Stimulated activated CD8-positive, alpha-beta memory T cell treated with anti-CD3 and anti-CD28 coated beads, Interleukin-15, amount 100 ng/mL, for 1 hour (primary cell): ENCODE measurements at places on chromosomes 5 and 9.

GRCh38 chr5:115052948-115053347 lies 116.8 kb downstream of the TRIM36 start:
- DNase-seq, result no peak

GRCh38 chr9:75041041-75041440 lies 12.9 kb upstream of the CARNMT1 start:
- no peak for DNase-seq

DNA sequence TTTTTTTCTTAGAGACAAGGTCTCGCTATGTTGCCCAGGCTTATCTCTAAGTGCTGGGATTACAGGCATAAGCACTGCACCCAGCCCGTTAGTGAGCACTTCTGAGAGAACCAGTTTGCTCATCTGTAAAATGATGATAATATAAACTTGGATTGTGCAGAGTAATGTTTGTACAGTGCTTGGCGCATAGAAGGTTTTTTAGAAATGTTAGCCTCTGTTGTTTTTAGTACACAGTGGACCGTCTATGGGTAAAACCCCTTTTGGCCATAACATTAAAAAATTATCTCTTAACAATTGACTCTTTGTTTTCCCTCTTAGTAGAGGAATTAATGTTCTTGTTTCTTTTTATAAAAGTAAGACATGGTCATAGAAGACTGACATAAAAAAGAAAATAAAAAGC lies 202.1 kb downstream of the PCSK5 start:
- DNase-seq, result no peak

- no peak for DNase-seq
These were observed 137.2 kb upstream of the FST start for GRCh38 chr5:53343187-53343586.

DNA sequence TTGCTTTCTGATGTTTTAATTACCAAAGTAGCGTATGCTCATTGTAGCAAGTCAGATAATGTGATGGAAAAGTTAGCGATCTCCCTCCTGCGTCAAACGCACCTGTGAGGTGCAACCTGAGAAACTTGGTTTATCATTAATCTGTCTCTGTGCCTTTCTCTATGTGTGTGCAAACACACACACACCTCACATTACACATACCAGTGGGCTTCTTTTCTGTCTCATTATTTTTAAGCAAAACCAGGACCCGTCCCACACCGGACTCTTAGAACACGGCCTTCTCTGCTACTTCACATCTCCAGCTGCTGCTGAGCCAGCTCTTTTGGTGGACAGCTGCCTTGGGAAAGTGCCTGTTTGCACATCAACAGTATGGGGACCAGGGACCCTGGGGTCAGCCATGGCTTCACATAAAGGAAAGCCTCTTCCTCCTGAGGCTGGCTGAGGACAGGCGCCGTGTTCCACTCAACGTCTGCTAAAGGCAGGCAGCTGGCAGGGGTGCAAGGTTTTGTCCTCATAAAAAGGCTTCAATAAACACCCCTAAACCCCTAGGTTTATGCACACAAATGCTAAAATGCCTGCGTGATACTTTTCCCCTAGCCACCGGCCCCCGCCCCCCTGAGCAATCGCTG lies 44.2 kb downstream of the MRPL36 start:
- no peak for DNase-seq

DNA sequence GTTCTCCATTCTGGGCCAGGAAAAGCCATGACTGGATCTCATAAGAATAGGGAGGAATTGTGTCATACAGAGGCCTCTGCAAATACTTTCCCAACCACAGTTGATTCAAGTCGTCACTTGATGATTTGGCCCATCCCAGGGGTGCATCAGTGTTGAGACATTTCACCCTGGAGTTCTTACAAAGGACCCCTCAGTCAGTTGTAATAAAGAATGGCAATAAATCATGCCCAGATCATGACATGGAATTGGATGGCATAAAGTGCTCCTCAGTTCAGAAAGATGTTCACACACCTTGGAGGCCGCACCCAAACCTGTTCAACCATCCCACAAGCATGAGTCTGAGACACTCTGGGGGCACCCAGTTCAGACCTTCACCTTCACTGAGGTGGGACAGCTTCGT lies 168.1 kb downstream of the NR3C1 start:
- no peak for DNase-seq

DNA sequence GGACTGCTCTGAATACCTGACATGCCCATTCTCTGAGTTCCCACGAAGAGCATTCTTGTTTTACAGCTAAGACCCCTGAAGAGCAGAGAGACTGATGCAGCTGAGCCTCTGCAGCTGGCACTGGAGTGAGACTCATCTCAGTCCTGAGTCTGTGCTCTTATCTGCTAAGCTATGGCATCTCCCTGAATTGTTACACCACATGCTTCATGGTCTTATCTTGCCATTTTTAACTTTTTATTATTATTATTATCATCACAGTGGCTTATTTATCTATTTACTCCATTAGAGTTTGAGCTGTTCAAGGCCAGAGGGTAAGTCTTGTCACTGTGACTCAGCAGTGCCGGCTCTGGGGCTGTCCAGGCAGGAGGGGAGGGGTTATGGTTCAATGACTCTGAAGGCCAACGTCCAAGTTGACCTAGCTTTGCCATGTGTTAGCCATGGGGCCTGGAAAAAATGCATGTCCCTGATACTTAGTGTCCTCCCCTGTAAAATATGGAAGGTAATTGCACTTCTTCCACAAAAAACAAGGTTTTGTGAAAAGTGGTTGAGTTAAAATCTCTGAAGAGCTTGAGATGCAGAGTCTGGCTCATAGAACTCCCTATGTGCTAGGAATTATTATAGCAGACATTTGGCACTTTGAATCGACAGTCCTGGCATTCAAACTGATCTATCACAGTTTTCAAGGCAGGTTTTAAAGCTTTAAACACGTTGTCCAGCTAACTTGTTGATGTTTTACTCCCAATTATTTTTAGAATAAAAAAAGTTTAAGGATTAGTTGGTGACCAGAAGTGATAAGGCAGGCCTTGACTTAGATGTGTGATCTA lies 94.6 kb downstream of the ALDH1A1 start:
- DNase-seq, result no peak

GRCh38 chr9:114953046-114953445 lies 22.7 kb upstream of the TNFSF8 start:
- no peak for DNase-seq

- DNase-seq, result no peak
These were observed 29.6 kb upstream of the MRPS30 start for GRCh38 chr5:44779167-44779566.

GRCh38 chr5:37739817-37740261 lies 100.0 kb downstream of the GDNF start:
- no peak for DNase-seq

DNA sequence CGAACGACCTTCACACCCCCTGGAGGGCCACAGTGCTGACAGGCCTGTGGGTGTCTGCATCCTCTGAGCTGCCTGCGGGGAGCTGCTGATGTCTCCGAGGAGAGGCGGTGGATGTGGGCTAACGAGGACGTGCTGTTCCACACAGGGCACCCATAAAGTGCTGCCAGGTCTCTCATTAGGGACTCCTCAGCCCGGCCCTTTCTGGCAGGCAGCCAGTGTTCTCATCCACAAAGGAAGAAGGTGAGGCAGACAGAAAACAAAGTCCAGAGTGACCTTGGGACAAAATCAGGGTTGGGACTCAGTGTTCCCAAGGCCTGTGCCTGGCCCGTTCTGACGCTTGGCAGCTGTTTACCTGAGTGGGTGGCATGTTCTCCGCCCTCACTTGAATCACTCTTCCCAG lies 29.3 kb downstream of the CARTPT start:
- no peak for DNase-seq
